ENCODE measurements at places on chromosomes 11 and 22. TPM values are rescaled to one million over a fixed set of nuclear protein-coding genes. Genes with fewer than 3 reads are reported as not detected.

GRCh38 chr22:37894939-37895670 lies 11.0 kb upstream of the MICALL1 start:
- DNase-seq: peak; percentile 70

DNA sequence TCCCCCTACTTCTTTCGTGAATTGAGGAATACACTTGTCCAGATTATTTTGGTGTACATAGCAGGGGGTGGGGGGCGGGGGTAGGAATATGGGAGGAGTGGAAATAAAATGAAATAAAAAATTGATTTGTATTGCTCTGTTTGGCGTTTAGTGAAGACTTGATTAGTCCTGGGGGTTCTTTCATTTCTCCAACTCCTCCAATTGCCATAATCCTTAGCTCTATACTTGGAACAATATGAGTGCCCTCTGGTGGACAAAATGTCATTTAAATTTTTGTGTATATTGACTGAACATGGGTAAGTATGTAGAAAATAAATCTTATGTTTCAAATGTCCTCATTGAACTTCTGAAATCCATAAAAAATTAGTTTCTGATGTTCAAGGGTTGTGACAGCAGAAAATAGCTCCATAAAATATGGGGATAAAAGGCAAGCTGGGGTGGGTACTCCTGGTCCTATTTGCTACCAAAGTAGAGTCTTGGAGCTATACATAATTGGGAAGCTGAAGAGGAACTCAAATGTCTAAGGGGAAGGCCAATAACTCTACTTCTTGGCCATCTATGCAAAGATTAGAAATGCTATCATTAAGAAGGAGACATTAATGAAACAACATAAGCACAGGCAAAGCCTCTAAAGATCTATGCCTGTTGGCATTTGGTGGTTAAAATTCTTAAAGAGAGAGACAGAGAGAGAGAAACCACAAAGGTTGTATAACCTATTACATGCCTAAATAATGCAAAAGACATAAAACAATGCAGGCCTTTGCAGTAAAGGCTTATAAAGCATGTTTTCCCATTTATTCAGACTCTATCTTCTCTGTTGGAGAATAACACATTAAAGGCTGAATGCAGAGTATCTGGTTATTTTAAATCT lies 421.6 kb downstream of the METTL15 start:
- DNase-seq: peak; percentile 62

DNA sequence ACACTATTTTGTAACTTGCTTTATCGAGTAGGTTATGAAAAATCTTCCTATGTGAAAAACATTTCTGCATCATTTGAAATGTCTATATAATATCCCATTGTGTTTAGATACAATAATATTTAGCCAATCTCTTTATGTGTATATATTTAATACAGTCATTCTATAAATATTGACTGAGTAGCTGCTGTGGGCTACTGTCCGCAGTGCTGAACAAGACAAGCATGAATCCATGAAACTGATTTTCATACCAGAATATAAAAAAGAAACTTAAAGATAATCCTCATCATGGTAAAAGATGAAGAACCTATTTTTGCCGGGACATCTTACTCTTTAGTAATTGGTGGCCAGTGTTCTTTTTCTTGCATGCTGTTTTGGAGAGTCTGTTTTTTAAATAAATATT lies 3.6 kb downstream of the PPARA start:
- DNase-seq: no peak

DNA sequence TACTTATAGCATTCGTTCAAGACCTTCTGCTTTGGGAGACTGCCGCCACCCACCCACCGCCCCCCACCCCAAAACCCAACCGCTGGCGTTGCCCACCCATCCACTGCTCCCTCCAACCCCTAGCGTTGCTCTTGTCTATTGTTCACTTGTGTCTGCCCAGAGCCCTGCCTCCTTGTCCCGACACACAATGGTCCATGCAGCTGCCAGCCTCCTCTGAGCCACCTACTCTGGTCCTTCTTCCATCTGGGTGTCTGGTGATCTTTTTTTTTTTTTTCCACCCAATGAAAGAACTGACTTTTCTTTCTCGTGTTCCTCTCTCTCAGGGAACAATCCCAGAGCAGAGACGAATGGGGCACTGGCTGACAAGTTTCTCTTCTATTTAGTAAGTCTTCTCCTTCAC lies 256.0 kb upstream of the SESN3 start:
- no peak for DNase-seq

- DNase-seq: no peak
Measured at GRCh38 chr11:116543911-116544475, 228.8 kb downstream of the BUD13 start.

DNA sequence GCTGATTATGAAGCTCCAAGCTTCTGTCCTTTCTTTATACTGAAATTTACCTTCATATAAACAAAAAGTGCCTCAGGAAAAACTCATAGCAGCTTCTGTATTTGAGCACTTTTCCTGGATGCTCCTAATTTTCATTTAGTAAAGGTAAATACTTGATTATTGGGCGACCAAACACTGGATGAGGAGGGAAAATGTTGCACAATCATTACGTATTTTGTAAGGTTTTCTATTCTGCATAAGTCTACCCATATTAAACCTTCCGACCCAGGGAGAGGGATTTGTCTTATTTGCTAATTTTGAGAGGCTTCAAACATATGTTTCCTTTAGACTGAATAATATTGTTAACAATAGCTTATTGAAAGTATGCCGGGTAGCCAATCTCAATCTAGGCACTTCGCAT lies 4.3 kb upstream of the SLC6A5 start:
- DNase-seq: no peak

Gene MMP12
- not detected for total RNA-seq

Gene TCP11L1
- 20.0 TPM for total RNA-seq

Measured in neural progenitor cell (in vitro differentiated cells).